Stimulated activated CD4-positive, alpha-beta T cell treated with anti-CD3 and anti-CD28 coated beads, Interleukin-1b, Interleukin-23, amount 100 ng/mL, for 1 hour (primary cell): ENCODE measurements at places on chromosomes 6 and 20.

GRCh38 chr6:83193747-83194566 is 800 bp downstream of the RWDD2A start:
- no peak for DNase-seq

- no peak for DNase-seq
These were observed 5.5 kb downstream of the ANKEF1 start for GRCh38 chr20:10040070-10040975.

GRCh38 chr20:4153251-4153650 is 137.9 kb upstream of the RNF24 start:
- no peak for DNase-seq

DNA sequence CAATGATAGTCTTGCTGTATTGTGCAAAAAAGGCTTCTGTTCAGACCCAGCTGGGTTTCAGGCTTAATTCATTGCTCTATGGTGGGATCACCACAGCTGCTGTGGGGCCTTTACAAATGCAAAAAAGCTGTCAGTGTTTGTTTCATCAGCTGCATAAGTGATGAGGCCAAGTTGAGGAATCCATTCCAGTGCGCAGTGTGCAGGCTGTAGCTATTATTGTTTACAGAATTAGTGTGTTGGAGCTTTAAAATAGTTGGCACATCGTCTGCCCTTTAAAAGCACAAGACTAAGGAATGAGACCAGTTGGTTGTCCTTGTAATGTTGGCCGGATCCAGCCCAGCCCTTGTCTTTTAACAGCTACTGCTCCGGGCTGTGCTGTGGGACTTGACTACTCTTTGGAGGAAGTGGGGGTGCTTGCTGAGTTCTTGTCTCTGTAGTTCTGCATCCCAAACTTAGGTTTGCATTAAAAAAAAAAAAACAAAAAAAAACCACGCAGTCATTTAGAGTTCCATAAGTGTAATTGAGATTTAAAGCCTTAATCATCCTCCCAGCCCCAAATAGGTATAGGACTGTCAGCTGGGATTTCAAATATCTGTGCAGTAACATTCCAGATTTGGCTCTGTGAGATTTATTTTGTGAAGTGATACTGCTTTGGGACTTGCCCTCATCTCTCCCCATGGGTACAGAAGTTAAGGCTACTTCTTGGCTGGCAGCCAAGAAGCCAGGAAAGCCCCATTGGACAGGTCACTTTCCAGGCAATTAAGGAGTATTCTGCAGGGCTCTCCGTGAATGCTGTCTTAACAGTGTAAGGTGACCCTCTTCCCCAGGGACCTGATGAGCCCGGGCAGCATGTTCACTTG is 19.3 kb downstream of the JARID2 start:
- DNase-seq = no peak
